ENCODE measurements at places on chromosomes 11 and 22. TPM values are rescaled to one million over a fixed set of nuclear protein-coding genes. Genes with fewer than 3 reads are reported as not detected.

DNA sequence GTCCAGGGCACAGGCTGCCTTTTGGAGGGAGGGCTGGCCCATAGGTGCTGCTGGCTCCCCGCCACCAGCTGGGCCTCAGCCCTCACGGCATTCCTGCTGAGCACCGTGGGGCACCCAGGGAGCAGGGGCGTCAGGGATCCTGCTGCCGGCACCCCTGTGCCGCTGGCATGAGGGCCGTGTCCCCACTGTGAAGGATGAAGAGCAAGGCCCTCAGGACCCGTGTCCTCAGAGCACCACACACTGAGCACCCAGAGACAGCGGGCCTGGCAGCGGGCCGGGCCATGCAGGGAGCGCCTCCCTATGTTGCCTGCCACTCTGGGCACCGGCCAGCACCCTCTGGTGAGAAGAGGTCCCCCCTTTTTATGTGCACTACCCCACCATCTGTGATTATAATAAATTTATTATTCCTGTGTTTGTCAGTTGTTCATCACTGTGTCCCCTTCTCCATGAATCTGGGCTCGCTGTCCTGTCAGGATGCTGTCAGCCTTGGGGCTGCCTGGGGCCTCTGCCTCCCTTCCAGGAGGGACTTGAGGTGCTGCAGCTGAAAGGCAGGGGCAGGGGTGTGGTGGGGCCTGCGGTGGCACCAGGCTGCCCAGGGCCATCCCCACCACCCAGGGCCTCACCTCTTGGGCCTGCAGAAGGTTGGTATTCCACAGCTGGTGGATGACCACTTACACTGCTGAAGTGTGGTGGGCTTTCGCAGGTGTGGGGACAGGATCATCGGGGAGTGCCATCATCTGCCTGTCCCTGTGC, 80.0 kb downstream of the MED15 start:
- peaks cover 45% of the 10 kb centered on the region for H3K36me3 ChIP-seq
- no peak for DNase-seq
- H3K27me3 ChIP-seq, result no peaks in the 10 kb centered on the region
- H3K4me1 ChIP-seq, result peaks cover 9% of the 10 kb centered on the region

DNA sequence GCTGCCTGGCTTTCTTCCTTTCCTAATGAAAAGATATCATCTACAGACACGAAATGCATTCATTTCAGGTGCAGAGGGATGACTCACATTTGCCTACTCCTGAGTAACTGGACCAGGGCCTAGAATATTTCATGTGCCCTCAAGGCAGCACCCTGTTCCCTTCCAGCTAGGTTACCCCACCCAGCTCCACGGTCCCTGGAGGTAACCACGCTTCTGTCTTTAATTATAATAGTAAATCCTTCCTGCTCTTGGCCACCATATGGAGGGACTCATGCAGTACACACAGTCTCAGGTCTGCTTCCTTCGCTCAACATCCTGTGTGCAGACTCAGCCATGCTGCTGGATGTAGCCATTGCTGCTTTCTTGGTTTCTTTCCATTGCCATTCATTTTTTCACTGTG, 22.3 kb downstream of the DHCR7 start:
- H3K27me3 ChIP-seq, result no peaks in the 10 kb centered on the region
- H3K36me3 ChIP-seq, result no peaks in the 10 kb centered on the region
- H3K27ac ChIP-seq, result no peak overlapping the region
- DNase-seq, result peak; percentile 79

DNA sequence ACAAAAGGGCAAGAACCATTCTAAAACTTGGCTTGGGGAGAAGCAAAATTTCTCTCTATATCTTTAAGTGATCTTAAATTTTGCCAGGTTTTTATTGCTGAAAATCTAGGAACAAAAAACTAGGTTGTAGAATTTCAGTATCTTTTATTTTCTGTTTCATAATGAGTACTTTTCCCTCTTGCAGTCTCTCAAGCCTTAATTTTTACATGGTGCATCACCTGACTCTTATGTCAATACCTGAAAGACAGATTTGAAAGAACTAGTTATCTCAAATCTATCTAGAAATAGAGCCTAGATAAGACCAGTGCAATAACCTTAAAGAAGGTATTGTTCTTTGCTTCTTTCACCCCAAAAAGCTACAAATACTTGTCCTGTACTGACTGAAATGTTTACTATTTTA, 122.1 kb downstream of the TRIM44 start:
- no peaks in the 10 kb centered on the region for H3K36me3 ChIP-seq
- H3K27ac ChIP-seq, result no peak overlapping the region
- H3K27me3 ChIP-seq, result no peaks in the 10 kb centered on the region
- DNase-seq, result no peak
- H3K4me3 ChIP-seq, result no peak overlapping the region

The PACSIN3 gene
- 67.0 TPM for total RNA-seq

- no peak overlapping the region for H3K27ac ChIP-seq
- DNase-seq, result no peak
- H3K36me3 ChIP-seq, result no peaks in the 10 kb centered on the region
- H3K4me1 ChIP-seq, result no peaks in the 10 kb centered on the region
These were observed 11.9 kb downstream of the LARGE1 start for GRCh38 chr22:33908171-33909074.

The RBMXL2 gene
- not detected for total RNA-seq

DNA sequence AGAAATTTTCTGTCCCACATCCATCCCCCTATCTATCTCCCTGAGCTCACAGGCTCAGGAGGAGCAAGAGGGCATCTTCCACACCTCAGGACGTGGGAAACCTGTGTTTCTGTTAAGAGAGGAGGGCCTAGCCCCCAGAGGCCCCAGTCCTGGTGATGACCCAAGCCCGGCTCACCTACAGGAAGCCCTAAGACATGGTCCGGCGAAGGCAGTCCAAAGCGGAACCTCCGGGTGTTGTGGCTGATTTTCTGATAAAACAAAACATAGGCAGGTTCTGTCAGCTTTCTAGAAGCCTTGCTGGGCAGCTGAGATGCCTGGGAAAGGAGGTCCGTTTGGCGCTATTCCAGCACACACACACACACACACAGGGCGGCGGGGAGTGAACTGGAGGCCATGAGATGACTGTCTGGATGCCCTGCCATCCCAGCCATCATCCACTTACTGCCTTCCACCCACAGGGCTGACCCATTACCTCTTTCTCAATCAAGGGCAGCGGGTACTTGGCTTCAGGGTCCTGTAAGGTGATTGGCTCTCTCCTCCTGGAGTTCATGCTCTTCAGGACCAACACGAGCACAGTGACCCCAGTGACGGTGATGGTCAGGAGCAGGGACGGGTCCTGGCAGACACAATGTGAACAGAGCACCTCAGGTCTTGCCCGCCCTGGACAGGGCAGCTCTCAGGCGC, 882 bp downstream of the CYB5R2 start:
- no peak for DNase-seq
- peaks cover 14% of the 10 kb centered on the region for H3K4me1 ChIP-seq
- no peak overlapping the region for H3K27ac ChIP-seq
- H3K36me3 ChIP-seq, result no peaks in the 10 kb centered on the region
- H3K27me3 ChIP-seq, result no peaks in the 10 kb centered on the region

All from MCF 10A (cell line).